Upper lobe of left lung (tissue), 6 donors: ENCODE measurements at places on chromosomes 12 and 14. TPM values are rescaled to one million over a fixed set of nuclear protein-coding genes. Genes with fewer than 3 reads are reported as not detected.

Gene KCNC2
- not detected for total RNA-seq

Gene OTOGL
- 0.22 TPM for total RNA-seq

Gene CCDC38
- not detected for total RNA-seq

Gene SUOX
- total RNA-seq = 17.1 TPM

Gene DCTN2
- total RNA-seq = 83.1 TPM

Gene BEGAIN
- 1.3 TPM for total RNA-seq

DNA sequence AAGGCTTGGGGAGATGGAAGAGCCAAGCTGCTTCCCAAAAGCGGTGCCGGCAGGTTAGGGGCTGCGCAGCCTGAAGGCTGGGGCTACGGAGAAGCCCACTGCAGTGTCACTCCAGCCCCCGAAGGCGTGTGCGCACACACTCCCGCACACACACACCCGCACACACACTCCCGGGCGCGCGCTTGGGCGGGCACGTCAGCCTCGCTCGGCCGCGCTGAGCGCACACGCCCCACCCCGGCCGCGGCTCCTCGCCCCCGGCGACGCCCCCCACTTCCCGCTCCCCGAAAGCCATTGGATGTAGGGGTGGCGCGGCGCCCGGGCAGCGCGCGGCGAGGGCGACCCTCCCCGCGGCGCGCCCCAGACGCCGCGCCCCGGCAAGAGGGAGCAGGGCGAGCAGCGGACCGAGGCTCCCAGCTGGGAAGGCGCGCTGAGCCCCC lies at the start of gene KCNK10:
KCNK10 (minus strand) TSS at position 184 of the 437 bp plus-strand sequence. CDS start 471 bp downstream, outside the sequence.
- DNase-seq = no peak

DNA sequence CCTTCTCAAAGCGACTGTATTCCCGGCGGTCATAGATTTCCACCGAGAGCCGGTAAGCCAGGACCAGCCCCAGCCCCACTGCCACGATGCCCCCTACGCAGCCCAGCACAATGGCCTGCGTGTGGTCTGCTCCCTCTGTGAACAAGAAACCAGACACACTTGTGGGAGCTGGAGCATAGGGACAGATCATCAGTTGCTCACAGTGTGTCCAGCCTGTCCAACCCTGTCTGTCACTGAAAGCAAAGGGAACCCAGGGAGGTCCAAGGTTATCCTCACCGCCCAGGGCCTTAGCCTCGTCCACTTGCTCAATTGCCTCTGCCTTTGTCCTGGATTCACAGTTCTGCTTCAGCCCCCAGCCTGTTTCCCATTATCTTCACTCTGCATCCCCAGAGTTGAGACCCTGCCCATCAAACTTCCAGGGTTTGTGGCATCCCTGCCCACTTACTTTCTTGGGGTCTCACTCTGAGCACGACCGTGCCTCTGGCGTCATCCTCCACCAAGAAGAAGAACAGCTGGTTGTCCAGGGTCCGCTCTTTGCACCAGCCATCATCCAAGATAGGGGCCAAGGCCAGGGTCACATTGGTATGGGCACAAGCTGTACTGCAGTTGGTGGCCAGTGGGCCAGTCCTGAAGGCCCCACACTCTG lies 11.3 kb upstream of the CSAD start:
- no peak for DNase-seq

GRCh38 chr12:24632466-24632865 lies 316.4 kb downstream of the BCAT1 start:
- DNase-seq = no peak

DNA sequence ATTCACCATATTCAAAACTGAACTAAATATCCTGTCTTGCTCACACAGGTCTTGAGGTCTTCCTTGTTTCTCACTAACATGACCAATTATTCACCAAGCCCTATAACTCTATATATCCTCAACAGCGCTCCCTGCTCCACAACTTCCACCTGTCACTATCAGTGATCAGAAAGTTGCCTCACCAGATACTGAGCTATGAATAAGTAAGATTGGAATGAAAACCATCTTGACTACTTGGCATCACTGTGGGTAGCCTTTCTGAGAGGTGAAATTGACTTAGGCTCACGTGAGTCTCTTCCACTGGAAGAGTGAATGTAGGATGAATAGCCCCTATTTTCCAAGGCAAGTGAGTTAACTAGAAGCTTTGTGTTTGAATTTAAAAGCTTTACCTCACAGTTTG lies 167.1 kb downstream of the PIK3C2G start:
- no peak for DNase-seq

DNA sequence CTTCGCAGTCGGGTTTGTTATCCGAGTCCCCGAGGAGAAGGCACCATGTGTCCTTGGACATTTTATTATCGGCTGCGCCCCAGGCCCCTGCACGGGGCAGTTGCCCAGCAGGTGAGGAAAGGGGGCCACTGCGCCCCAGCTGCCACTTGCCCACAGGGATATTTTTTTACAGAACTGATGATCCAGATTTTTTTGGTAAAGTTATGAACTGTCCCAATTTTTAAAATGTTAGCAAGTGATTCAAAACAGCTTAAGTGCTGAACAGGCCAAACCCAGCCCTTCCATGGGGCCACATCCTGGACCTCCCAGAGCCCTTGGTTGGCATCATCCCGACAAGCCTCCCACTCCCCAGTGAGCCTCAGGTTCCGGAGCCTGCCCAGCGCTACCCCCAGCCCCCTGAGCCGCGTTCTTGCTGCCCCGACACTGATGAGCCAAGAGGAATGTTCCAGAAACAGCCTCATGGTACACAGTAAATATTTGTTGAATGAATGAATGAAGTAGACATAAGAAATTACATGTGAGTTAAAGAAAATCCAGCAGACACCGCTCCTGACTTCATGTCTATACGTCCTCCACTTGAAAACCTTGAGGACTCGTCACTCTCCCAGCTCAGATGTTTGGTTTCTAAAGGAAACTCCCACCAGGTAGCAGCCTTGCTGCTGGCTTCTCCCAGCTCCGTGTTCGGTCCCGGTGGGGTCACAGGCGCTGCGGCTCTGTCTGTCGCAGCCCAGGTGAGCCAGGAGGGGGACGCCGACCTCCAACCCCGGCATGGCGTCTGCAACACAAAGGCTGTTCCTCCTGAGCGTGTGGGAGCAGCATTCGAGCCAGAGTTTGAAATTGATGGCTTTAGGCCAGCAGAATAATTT lies 88.5 kb downstream of the ADGRD1 start:
- no peak for DNase-seq

GRCh38 chr12:27589419-27589818 lies 65.4 kb downstream of the PPFIBP1 start:
- DNase-seq = no peak

DNA sequence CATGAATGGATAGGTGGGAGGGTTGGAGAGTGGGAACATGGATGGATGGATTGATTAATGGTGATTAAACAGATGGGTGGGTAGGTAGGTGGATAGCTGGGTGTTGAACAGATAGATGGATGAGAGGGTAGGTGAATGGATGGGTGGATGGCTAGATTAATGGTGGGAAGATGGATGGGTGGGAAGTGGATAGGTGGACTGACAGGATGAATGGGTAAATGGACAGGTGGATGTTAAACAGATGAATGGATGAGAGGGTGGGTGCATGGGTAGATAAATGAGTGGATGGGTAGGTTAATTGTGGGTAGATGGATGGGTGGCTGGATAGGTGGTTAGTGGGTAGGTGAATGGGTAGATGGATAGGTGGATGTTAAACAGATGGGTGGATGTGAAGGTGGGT lies 147.0 kb upstream of the NOS1 start:
- DNase-seq = no peak

- DNase-seq = no peak
Measured at GRCh38 chr12:72622556-72622955, 350.4 kb downstream of the TRHDE start.

- no peak for DNase-seq
Measured at GRCh38 chr12:94025068-94025467, 123.3 kb upstream of the PLXNC1 start.

GRCh38 chr14:77681196-77682157 lies 26.3 kb downstream of the ALKBH1 start:
- no peak for DNase-seq

GRCh38 chr14:56261046-56261445 lies 142.8 kb downstream of the PELI2 start:
- DNase-seq = no peak

DNA sequence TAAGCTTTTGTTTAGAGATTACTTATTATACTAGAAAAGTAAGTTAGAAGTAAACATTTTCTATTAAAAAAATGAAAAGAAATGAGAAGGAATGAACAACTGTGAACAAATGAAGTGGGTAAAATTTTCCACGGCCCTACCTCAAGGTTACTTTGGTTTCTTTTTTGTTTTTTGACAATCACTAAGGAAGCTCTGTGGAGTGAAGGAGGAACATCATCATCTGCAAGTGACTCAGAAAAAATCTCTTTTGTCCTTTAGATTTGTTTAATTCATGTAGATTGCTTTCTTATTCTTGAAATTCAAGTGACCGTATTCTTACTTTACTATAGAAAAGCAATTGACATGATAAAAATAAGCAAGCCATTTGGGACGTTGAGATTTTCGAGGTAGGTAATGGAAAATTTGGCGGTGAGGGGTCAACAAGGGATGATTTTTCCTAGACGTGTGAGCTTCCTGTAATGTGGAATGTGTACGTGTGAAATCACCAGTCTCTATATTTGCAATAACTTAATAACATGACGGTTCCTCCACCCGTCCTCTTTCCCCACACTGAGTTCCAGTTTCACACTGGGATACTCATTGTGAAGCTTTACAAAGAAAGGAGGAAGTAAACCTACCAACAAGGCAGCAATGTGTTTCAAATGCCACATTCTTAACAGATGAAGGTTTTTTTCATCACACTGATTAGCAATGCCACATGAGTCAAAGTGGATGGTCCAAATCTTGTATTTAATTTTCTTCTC lies 62.3 kb upstream of the EGLN3 start:
- no peak for DNase-seq

GRCh38 chr12:3636328-3636727 lies 116.6 kb downstream of the CRACR2A start:
- no peak for DNase-seq

GRCh38 chr12:71440763-71441748 lies 1.5 kb downstream of the LGR5 start:
- peak; percentile 49 for DNase-seq

- no peak for DNase-seq
Measured at GRCh38 chr14:67785270-67786109, 30.9 kb downstream of the ZFYVE26 start.

DNA sequence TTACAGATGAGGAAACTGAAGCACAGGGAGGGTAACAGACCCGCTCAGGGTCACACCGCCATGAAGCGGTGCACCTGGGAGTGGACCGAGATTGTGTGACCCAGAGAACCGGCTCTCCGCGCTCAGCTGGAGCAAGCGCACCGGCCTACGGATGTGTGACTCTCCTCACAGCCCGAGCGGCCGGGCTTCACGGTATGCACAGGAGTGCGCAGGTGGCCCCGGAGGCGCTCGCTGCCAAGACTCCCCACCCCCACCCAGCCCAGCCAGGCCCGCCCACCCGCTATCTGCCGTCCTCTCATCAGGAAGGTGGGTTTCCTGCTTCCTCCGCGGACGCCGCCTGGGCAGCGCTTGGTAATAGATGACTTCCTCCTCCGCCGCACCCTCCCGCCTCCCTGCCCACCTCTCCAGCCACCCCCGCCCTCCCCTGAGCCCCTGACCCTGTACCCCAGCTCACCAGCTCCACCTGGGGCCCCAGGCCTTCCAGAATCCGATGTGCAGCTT lies 110.7 kb downstream of the NCOR2 start:
- peak; percentile 80 for DNase-seq

GRCh38 chr14:104036212-104036611 lies 49.3 kb upstream of the ASPG start:
- no peak for DNase-seq

GRCh38 chr14:33792009-33792719 lies 158.7 kb downstream of the EGLN3 start:
- no peak for DNase-seq

- no peak for DNase-seq
Measured at GRCh38 chr12:93699271-93700145, 22.3 kb downstream of the CRADD start.

DNA sequence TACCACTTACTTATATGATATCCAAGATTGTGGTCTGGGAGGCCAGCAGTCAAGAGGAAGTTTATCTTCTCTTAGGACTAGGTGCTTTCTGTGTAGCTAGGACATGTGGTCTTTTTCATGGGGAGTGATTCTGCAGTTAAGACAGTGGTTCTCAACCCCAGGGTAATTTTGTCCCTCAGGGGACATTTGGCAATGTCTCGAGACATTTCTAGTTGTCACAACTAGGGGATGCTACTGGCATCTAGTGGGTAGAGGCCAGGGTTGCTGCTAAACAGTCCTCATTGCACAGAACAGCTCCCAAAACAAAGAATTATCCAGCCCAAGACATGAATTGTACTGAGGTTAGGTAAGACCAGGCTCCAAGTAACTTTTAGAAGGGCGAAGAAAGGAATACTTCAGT lies 20.0 kb downstream of the AMDHD1 start:
- no peak for DNase-seq

- no peak for DNase-seq
Measured at GRCh38 chr12:1575408-1576401, 18.7 kb downstream of the FBXL14 start.

DNA sequence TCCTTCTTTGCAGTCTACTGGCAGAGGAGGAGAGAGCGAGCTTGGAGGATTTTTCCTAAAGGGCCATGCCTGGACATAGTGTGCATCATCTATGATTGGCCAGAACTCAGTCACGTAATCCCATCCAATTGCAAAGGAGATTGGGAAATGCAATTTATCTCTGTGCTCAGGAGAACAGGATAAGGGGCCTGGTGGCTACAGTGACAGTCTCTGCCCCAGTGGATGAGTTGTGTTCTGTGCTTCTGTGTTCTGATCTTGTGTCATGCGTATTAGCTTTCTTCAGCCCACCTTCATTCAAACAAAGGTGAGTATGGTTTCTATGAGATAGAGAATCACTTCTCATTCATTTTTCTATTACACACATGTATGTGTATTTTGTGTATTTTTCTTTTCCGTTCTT lies 144.3 kb downstream of the NRXN3 start:
- no peak for DNase-seq
